Activated CD8-positive, alpha-beta T cell treated with anti-CD3 and anti-CD28 coated beads, Interleukin-2, amount 10 ng/mL, durations not matched to agents 7 days and 5 days (primary cell): ENCODE measurements at places on chromosomes 3 and 15. TPM values are rescaled to one million over a fixed set of nuclear protein-coding genes. Genes with fewer than 3 reads are reported as not detected.

DNA sequence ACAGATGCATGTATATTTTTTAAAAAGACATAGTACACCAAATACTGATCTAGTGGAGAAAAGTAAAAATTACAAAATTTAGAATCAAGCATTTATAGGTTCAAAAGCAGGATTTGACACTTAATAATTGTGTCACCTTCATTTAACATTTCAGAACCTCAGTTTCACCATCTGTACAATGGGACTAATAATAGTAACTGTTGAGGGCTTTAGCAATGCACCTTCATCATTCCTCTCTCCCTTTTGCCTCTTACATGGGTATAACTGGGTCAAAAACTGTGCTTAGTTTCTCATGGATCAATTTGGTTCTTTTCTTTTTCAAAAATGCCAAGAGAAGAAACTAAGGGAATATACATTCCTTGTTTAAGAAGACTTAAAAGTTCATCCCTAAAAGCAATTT, 5.5 kb upstream of the TMEM212 start:
- no peaks in the 10 kb centered on the region for H3K4me1 ChIP-seq
- H3K36me3 ChIP-seq, result no peaks in the 10 kb centered on the region
- DNase-seq, result no peak
- peaks cover 25% of the 10 kb centered on the region for H3K27me3 ChIP-seq

DNA sequence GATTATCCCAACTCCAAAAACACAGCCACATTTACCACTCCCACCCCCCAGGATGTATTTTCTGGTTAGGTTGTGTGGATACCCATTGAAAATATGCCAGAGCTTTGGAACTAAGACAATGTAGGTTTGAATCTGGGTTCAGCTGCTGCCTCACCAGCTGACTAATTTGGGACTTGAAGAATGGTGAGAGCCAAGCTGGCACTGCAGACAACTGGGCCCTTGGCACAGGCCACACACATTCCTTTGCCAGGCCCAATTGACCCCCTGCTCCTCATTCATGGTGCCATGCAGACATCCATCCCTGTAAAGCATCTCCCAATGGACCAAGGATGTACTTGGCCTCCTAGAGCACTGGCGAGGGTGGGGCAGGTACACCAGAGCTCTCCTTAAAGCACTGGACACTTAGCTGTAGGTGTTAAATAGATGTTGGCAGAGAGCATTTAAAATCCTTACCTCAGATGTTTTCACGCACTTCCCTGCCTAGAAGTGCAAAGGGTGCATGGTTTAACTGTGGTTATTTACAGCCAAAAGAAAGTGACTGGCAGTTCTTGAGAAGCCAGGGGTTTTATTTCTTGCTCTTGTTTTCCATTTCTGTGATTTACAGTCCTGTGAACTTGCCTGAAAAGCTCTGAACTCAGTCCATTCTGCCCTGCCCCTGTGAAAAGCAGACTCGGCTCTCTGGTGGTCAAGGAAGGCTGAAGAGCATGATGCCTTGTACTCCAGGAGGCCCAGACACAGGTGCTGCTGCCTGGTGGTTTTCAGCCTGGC, 138.5 kb downstream of the CLSTN2 start:
- no peak overlapping the region for H3K27ac ChIP-seq
- no peaks in the 10 kb centered on the region for H3K4me1 ChIP-seq
- H3K36me3 ChIP-seq, result no peaks in the 10 kb centered on the region
- no peaks in the 10 kb centered on the region for H3K27me3 ChIP-seq
- no peak for DNase-seq

GRCh38 chr3:124886168-124887056, 753 bp downstream of the ITGB5 start:
- H3K27me3 ChIP-seq, result peaks cover 63% of the 10 kb centered on the region
- H3K4me3 ChIP-seq, result peak overlapping the region; percentile 17
- no peaks in the 10 kb centered on the region for H3K4me1 ChIP-seq
- no peaks in the 10 kb centered on the region for H3K36me3 ChIP-seq

DNA sequence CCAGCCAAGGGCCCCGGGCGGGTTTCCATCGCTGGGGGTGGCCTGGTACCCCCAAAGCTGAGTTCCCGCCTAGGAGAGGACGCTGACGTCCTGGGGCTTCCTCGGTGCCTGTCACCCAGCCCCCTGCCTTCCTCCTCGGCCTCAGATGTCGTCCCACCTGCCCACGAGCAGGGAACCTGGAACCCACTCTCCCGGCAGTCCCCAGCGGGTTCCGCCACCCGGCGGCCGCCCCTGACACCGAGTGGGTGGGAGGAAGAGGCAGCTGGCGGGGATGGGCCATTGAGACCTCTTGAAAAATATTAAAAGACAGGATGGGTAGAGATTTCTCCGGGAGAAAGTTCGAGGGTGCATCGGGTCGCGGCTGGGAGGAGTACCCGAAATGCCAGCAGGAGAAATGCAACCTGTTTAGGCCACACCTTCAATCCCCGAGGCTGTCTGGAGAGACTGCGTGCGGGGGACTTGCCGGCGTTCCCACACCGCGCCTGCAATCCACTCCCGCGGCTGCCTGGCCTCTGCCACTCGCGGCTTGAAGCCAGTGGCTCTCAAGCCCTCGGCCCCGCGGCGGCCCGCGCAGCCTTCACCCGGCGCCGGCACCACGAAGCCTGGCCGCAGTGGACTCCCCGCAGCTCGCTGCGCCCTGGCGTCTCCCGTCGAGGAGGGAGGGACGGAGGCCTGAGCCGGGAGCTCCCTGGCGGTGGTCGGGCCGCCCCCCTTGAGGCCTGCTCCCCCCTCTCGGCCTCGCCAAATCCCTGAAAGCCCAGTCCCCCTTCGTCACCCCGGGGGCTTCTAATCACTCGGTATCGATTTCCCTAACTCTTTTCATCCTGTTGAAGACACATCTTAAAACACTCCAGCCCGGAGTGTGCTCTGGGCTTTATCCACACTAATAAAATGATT, 8.6 kb upstream of the NR2F2 start:
- no peak overlapping the region for H3K27ac ChIP-seq
- H3K27me3 ChIP-seq, result peaks cover 60% of the 10 kb centered on the region
- no peaks in the 10 kb centered on the region for H3K36me3 ChIP-seq
- H3K4me3 ChIP-seq, result no peak overlapping the region
- H3K4me1 ChIP-seq, result no peaks in the 10 kb centered on the region

DNA sequence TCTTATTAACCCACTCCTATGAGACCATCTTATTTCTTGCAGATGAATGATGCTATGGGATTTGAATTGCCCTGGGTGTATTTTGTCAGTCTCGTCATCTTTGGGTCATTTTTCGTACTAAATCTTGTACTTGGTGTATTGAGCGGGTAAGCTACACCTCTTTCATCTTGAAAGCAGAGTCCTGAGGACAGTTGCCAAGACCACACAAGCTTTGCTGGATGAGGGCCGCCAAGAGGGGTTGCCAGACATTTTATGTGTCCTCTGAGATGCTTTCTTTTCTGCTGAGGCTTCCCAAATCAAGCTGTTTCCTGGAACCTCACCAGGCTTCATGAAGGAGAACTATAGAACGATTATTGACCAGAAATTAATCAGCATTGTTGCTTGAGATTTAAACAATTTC, 173.2 kb downstream of the CHDH start:
- no peak for DNase-seq
- H3K4me3 ChIP-seq, result no peak overlapping the region
- no peaks in the 10 kb centered on the region for H3K4me1 ChIP-seq

DNA sequence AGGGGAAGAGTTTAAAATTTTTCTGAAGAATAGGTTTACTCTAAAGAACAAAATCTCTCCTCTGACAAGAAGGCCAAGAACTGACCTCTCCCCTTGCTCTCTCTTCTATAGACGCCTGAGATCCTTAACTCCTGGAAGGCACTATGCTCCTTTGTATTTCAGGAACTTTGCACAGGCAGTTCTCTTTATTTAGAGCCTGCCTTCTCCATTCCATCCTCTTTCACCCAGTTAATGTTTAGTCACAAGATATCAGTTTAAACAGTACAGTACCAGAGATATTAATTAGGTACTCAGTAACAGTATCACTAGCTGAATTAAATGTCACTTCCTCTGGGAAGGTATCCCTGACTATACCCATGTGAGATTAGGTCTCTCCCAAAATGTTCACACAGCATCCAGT, 33.5 kb downstream of the HERC1 start:
- DNase-seq, result no peak
- H3K4me3 ChIP-seq, result no peak overlapping the region
- no peaks in the 10 kb centered on the region for H3K27me3 ChIP-seq
- H3K36me3 ChIP-seq, result peaks cover 30% of the 10 kb centered on the region

- peaks cover under 1% of the 10 kb centered on the region for H3K36me3 ChIP-seq
- no peak overlapping the region for H3K4me3 ChIP-seq
- H3K27me3 ChIP-seq, result no peaks in the 10 kb centered on the region
- no peaks in the 10 kb centered on the region for H3K4me1 ChIP-seq
- no peak overlapping the region for H3K27ac ChIP-seq
- no peak for DNase-seq
These were observed 136.7 kb downstream of the GBE1 start for GRCh38 chr3:81624756-81625155.

DNA sequence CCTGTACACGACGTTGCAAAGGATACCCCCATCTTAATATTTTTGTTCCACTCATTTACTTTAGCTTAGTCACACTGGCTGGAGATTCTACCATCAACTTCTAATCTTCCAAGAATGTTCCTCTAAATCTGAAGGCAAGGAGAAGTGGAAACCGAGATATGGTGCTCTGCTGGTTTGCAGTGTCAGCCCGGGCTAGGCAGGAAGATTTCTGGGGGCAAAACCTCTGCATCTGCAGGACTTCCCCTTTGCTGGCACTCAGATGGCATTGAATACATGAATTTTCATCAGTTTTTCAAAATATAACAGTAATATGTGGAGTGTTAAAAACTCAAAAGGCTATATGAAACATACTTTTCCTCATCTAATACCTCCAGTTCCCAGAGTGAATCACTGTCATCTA, 240.4 kb downstream of the RPLP1 start:
- H3K4me1 ChIP-seq, result no peaks in the 10 kb centered on the region
- peaks cover 18% of the 10 kb centered on the region for H3K36me3 ChIP-seq
- H3K27ac ChIP-seq, result no peak overlapping the region

- H3K27ac ChIP-seq, result no peak overlapping the region
- no peaks in the 10 kb centered on the region for H3K4me1 ChIP-seq
- no peaks in the 10 kb centered on the region for H3K36me3 ChIP-seq
These were observed 40.6 kb upstream of the ADPGK start for GRCh38 chr15:72824112-72824511.

- H3K4me3 ChIP-seq, result no peak overlapping the region
- peaks cover 6% of the 10 kb centered on the region for H3K4me1 ChIP-seq
- H3K27ac ChIP-seq, result no peak overlapping the region
- peaks cover 9% of the 10 kb centered on the region for H3K27me3 ChIP-seq
- no peak for DNase-seq
These were observed 207.4 kb upstream of the IGF1R start for GRCh38 chr15:98440917-98441316.

DNA sequence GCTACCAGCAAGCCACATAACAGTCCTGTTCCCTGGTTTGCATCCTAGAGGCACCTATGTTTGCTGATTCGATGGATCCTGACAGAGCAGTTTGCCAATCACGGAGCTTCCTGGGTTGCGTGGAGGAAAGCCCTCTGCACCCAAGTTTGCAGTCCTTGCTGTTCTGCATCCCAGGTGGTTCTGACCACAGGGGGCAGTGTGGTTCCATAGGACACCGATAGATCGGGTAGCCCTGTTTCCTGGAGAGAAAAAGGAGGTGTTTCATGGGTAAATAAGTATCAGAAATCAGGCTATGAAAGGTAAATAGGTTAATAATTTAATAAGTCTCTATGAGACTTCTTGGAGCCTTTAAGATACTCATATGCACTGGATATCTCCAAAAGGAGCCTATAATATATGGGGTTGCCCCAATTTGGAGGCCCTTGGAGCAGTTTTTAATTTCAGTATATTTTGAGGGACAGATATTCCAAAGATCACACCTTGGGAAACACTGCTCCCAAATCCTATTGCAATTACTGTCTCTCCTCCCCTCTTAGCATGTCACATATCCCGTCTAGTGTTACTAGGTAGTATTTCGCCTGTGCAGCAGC, 194.6 kb upstream of the TPM1 start:
- H3K4me3 ChIP-seq, result no peak overlapping the region
- no peaks in the 10 kb centered on the region for H3K4me1 ChIP-seq

DNA sequence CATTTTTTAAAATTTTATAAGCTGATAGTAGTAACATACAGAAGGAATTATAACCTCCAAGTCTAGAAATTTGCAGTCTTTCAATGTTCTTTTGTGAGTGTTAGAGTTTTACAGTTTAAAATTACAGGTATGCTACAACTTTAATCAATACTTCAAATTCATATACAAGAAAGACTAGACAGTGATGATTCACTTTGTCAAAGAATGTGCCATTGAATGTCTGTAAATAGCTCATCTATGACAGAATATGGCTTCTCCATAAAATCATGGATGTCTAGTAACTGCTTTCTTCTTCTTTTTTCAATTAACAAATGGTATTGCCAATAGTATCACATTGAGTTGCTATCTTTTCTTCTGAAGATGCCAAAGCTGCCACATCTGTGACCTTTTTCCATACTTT, 4.1 kb upstream of the TSC22D2 start:
- H3K4me3 ChIP-seq, result no peak overlapping the region
- no peak overlapping the region for H3K27ac ChIP-seq
- no peak for DNase-seq

- H3K4me1 ChIP-seq, result no peaks in the 10 kb centered on the region
- peaks cover under 1% of the 10 kb centered on the region for H3K36me3 ChIP-seq
- no peak for DNase-seq
These were observed 129.1 kb downstream of the GLDN start for GRCh38 chr15:51470512-51470911.

GRCh38 chr3:17091910-17092582, 207.3 kb downstream of the PLCL2 start:
- H3K27ac ChIP-seq, result no peak overlapping the region
- no peaks in the 10 kb centered on the region for H3K27me3 ChIP-seq
- H3K36me3 ChIP-seq, result peaks cover 39% of the 10 kb centered on the region
- no peak overlapping the region for H3K4me3 ChIP-seq

DNA sequence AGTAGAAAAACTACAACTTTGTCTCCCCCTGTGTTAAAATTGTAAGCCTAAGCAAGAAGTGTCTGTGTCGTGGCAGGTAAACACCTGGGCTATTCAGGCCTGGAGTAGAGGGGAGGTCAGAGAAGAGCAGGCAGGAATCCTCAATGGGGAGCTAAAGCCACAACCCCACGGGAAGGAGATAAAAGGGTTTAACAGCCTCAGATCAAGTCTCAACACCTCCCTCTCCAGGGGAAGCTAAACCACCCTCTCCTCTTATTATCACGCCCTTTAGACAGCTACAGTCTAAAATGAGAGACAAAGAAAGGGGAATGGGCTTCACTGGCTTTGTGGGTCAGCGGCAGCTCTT, 11.6 kb downstream of the ETV5 start:
- peaks cover 78% of the 10 kb centered on the region for H3K27me3 ChIP-seq
- H3K27ac ChIP-seq, result no peak overlapping the region
- no peak overlapping the region for H3K4me3 ChIP-seq
- H3K4me1 ChIP-seq, result peaks cover 11% of the 10 kb centered on the region

GRCh38 chr15:25668901-25669300, 194.2 kb downstream of the ATP10A start:
- H3K4me3 ChIP-seq, result no peak overlapping the region
- no peak overlapping the region for H3K27ac ChIP-seq
- H3K4me1 ChIP-seq, result no peaks in the 10 kb centered on the region
- H3K27me3 ChIP-seq, result peaks cover 19% of the 10 kb centered on the region
- DNase-seq, result no peak

Gene SPTBN5
- 0.16 TPM for total RNA-seq

Gene LYZL4
- total RNA-seq, result not detected

Gene NOX5
- not detected for total RNA-seq

Gene AQP9
- total RNA-seq, result not detected

Gene RLBP1
- not detected for total RNA-seq

Gene DUSP7
- total RNA-seq, result 37.4 TPM

Gene HIGD2B
- total RNA-seq, result 0.24 TPM

Gene PLSCR5
- total RNA-seq, result not detected

Gene C3orf33
- 1.3 TPM for total RNA-seq

Gene HEMK1
- 83.3 TPM for total RNA-seq
